CD8-positive, alpha-beta memory T cell (primary cell): ENCODE measurements at places on chromosomes 11 and 22.

GRCh38 chr22:23256986-23257888 is 76.9 kb downstream of the BCR start:
- no peaks in the 10 kb centered on the region for H3K4me1 ChIP-seq
- H3K4me3 ChIP-seq: no peak overlapping the region
- no peak overlapping the region for H3K27ac ChIP-seq

GRCh38 chr11:66278363-66279091 is 552 bp downstream of the CNIH2 start:
- no peak overlapping the region for H3K27ac ChIP-seq
- H3K4me1 ChIP-seq: peaks cover 32% of the 10 kb centered on the region
- no peak for DNase-seq
- no peaks in the 10 kb centered on the region for H3K27me3 ChIP-seq

DNA sequence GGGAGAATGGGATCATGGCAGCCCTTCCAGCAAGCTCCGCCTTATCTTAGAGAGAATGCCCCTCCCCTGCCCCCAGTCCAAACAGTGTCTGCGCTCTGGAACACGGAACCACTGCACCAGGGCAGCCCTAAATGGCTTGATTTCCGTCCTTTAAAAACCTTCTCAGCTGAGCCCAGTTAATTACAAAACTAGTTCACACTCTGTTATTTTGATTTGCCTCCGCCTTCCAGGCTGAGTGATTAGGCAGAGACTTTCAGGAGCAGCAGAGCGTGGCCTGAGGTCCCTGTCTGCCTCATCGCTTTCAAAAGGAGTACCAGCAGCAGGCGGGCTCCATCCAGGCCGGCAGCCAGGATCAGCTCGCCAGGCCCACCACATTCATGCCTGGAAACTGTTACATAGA is 313.0 kb downstream of the BRD1 start:
- H3K4me3 ChIP-seq: no peak overlapping the region
- H3K27ac ChIP-seq: no peak overlapping the region
- H3K36me3 ChIP-seq: no peaks in the 10 kb centered on the region
- no peaks in the 10 kb centered on the region for H3K27me3 ChIP-seq
- no peak for DNase-seq
- peaks cover 16% of the 10 kb centered on the region for H3K4me1 ChIP-seq

- no peak overlapping the region for H3K27ac ChIP-seq
- no peak for DNase-seq
- H3K36me3 ChIP-seq: peaks cover 64% of the 10 kb centered on the region
- no peaks in the 10 kb centered on the region for H3K4me1 ChIP-seq
- no peaks in the 10 kb centered on the region for H3K27me3 ChIP-seq
These were observed 79.7 kb downstream of the DGCR2 start for GRCh38 chr22:19042285-19043120.

DNA sequence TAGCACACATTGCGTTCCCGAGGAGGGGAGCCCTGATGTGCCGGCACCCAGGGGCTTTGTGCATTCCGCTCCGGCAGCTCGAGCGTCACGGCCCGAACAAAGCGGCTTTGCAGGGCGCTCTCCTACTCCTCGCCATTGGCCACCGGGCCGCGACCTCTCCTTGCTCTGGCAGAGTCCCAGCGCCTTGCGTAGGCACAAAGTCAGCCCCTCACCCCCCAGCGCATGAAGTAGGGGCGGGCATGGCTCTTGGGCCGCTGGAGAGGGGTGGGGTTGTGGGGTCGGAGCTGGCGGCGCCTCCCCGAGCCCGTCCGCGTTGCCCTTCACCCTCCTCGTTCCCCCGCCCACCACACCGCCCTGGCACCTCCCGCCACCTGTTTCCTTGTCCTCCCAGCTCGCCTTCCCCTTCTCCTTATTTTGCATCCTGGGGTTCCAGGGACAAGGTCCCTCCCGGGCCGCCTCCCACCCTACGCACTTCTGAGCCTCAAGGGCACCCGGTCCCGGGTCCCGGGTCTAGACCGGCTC is 753 bp upstream of the PPARA start:
- peak; percentile 42 for DNase-seq
- peaks cover 18% of the 10 kb centered on the region for H3K4me1 ChIP-seq
- H3K27ac ChIP-seq: peak overlapping the region; percentile 67
- H3K27me3 ChIP-seq: no peaks in the 10 kb centered on the region

- no peaks in the 10 kb centered on the region for H3K4me1 ChIP-seq
- H3K4me3 ChIP-seq: no peak overlapping the region
- DNase-seq: no peak
- no peaks in the 10 kb centered on the region for H3K27me3 ChIP-seq
- no peaks in the 10 kb centered on the region for H3K36me3 ChIP-seq
These were observed 96.5 kb downstream of the CWC15 start for GRCh38 chr11:94876645-94877442.

GRCh38 chr22:42754658-42755057 is 34.0 kb upstream of the A4GALT start:
- no peak overlapping the region for H3K4me3 ChIP-seq
- no peak for DNase-seq
- H3K36me3 ChIP-seq: no peaks in the 10 kb centered on the region
- H3K27me3 ChIP-seq: no peaks in the 10 kb centered on the region
- no peaks in the 10 kb centered on the region for H3K4me1 ChIP-seq

DNA sequence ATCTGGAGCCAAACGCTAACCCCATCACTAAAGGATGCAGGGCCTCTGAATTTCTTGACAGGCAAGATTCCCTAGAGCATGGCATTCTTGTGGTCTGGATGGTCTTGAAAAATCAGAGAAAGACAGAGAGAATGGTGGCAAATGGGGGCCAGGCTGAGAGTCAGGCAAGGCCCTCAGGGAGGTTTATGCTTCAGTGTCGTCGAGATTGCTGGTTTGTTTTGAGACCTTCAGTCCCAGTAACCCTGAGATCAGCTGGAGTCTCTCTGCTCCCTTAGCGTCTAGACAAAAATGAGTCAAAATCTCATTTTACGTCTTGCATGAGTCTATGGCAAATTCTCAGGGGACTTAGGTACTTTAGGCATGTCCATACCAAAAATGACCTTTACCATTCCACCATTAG is 539.3 kb downstream of the SOX6 start:
- no peaks in the 10 kb centered on the region for H3K36me3 ChIP-seq
- H3K4me3 ChIP-seq: no peak overlapping the region
- no peak for DNase-seq
- no peak overlapping the region for H3K27ac ChIP-seq

- no peaks in the 10 kb centered on the region for H3K4me1 ChIP-seq
- H3K4me3 ChIP-seq: no peak overlapping the region
- DNase-seq: no peak
These were observed 10.4 kb upstream of the SREBF2 start for GRCh38 chr22:41822317-41823057.

- no peak overlapping the region for H3K4me3 ChIP-seq
- no peaks in the 10 kb centered on the region for H3K36me3 ChIP-seq
- no peaks in the 10 kb centered on the region for H3K27me3 ChIP-seq
These were observed 1526.3 kb downstream of the BRD1 start for GRCh38 chr22:48301421-48301820.

DNA sequence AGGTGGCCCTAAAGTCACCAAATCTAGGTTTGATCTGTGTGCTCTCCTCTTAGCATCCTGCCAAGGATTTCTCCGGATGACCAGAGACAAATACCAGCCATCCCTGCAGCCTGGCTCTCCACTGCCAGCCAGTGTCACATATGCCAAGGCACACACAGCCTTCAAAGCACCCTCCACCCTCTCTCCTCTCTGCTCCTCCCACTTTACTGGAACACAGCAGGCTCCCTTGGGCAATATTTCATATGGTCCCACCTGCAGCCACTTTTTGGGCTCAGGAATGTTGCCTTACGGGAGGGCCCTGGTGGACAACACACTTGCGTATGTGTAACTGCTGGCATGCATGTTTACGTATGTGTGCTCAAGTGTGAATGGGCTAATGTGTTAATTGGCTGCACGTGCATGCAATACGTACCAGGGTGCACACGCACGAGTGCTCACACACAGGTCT is 183.9 kb downstream of the CEP164 start:
- no peaks in the 10 kb centered on the region for H3K4me1 ChIP-seq
- no peak overlapping the region for H3K27ac ChIP-seq
- H3K27me3 ChIP-seq: no peaks in the 10 kb centered on the region
- H3K36me3 ChIP-seq: no peaks in the 10 kb centered on the region
- no peak overlapping the region for H3K4me3 ChIP-seq
- DNase-seq: no peak

DNA sequence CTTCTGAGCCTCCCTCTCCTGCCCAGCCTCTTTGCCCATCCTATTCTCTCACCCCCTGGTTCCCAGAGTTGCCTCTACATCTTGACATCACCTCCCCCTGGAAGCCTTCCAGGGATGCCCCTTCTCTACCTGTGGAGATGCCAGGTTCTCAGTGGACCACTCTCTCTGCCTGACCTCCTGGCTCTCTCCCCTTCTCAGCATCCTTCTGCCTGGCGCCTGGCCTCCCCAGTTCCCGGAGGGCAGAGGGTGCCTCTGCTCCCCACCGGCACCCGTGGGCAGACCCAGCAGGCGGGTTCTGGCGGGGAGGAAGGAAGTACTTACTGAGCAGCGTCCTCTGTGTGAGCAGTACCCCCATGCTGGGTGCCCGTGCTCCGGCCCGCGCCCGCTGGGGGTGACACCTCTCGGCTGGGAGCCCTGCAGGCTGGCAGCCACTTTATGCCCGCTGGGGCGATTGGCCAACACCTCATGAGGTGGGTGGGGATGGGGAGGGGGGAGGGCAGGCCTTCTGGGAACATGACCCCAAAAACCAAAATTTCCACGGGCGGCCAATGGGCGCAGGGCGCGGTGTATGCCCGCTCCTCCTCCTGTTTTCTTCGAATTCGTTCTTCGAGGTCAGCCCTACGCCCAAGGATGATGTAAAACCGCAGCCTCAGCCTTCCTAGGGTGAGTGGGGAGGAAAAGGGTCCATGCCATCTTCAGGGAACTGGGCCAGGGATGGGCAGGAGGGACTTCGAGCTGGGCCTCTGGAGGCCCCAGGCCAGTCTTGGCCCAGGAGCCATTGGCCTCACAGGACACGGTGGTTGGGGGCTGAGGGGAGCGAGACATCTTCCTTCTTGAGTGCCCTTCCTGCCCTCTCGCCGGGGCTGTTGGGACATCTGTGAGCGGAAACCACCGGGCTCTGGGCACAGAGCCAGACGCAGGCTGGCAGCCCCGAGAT is at the start of gene OSM:
Gene OSM (minus strand): TSS at position 407 of the 937 bp plus-strand sequence. CDS start 52 bp downstream, at position 355.
- H3K27me3 ChIP-seq: no peaks in the 10 kb centered on the region
- no peaks in the 10 kb centered on the region for H3K36me3 ChIP-seq
- peaks cover 40% of the 10 kb centered on the region for H3K4me1 ChIP-seq

GRCh38 chr11:35035894-35036408 is 103.0 kb upstream of the CD44 start:
- no peaks in the 10 kb centered on the region for H3K36me3 ChIP-seq
- H3K4me1 ChIP-seq: peaks cover 24% of the 10 kb centered on the region
- no peak overlapping the region for H3K4me3 ChIP-seq
- H3K27ac ChIP-seq: no peak overlapping the region

DNA sequence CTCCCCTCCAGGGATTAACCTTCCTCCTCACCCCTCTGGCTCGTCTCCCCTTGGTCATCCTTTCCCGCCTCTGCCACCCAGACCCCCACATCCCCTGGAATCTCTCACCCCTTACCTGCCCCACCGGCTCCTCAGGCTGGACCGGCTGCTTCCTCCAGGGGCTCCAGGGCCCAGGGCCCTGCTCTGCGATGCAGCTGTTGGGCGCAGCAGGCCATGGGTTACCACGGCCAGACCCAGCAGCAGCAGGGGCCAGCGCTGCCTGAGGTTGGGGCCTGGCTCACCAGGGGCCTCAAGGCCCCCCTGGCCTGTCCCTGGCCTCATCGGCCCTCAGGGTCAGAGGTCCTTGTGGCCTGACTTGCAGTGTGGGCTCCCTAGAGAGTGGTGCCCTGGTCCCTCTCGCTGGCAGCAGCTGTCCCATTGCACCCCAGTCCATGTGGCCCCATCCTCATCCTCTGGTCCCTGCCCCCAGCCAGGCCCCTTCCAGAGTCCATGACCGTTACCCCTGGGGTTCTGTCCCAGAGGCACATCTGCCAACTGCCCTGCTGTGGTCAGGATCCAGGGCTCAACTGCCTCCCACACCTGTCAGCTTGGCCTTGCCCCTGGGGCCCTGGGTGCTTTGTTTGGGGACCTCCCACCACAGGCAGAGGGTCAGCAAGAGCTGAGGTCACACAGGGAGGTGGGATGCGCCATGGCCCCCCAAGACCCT is at the start of gene IGLL1:
Gene IGLL1 (minus strand): TSS at position 421 of the 706 bp plus-strand sequence. CDS start 100 bp downstream, at position 321.
- peaks cover 3% of the 10 kb centered on the region for H3K27me3 ChIP-seq
- no peaks in the 10 kb centered on the region for H3K4me1 ChIP-seq
- no peak within 1 kb of the TSS for H3K4me3 ChIP-seq
- DNase-seq: no peak
- H3K27ac ChIP-seq: no peak within 1 kb of the TSS

DNA sequence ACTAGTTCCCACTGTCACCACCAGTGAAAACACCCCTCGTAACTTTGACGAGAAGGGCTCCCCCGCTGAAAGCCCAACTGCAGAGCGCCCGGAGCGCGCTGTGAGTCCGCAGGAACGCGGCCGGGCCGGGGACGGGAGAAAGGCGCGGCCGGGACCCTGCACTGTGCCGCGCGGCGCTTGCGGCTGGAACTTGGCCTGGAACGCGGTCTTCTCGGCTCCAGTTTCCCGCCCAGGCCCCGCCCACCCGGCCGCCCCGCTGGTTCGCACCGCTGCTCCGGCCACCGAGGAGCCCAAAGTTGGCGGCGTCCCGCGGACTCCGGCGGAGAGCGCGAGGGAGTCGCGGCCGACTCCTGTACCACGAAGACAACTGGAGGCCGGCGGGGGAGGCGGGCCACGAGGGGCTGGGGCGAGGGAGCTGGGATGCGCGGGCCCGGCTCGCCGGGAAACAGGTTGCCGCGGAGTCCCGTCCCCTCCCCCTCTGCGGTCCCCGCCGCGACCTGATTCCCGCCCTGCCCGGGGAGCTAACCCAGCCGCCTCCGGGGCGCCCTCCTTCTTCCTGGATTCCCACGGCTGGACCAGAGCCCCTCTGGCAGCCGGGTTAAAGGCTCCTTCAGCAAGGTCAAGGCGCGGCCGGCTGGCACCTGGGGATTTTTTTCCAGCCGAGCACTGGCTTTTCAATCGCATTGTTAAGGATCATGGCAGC is 3.4 kb downstream of the TENM4 start:
- peaks cover 15% of the 10 kb centered on the region for H3K27me3 ChIP-seq
- H3K4me3 ChIP-seq: no peak overlapping the region
- H3K4me1 ChIP-seq: no peaks in the 10 kb centered on the region
- DNase-seq: no peak
- no peaks in the 10 kb centered on the region for H3K36me3 ChIP-seq
- H3K27ac ChIP-seq: no peak overlapping the region

DNA sequence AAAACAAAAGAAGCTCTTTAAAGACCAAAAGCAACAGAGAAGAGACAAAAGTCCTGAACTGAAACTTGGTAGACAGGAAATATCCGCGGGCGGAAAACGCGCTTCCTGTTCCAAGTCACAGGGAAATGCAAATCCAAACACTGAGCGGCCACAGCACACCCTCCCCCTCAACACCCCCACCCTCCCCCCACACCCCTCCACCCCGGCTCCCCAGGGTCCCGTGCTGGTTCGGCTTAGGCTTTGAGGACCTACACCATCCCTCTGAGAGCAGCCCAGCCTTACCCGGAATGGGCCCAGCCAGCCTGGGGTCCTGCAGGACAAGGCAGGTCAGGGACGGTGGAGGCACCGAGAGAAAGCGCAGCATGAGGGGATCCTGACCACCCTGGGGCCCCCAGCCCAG is 160.4 kb downstream of the BRD1 start:
- DNase-seq: no peak
- H3K4me1 ChIP-seq: peaks cover 18% of the 10 kb centered on the region
- peaks cover 11% of the 10 kb centered on the region for H3K27me3 ChIP-seq
- no peaks in the 10 kb centered on the region for H3K36me3 ChIP-seq

GRCh38 chr11:125626288-125626950 is 1.5 kb downstream of the CHEK1 start:
- peaks cover 3% of the 10 kb centered on the region for H3K36me3 ChIP-seq
- H3K27me3 ChIP-seq: no peaks in the 10 kb centered on the region
- H3K27ac ChIP-seq: peak overlapping the region; percentile 97

- no peak overlapping the region for H3K27ac ChIP-seq
- no peaks in the 10 kb centered on the region for H3K36me3 ChIP-seq
- H3K4me1 ChIP-seq: no peaks in the 10 kb centered on the region
- H3K27me3 ChIP-seq: peaks cover 7% of the 10 kb centered on the region
- no peak for DNase-seq
These were observed 702 bp downstream of the SYN3 start for GRCh38 chr22:33057363-33057995.
